ENCODE measurements at places on chromosomes 1 and 21.

GRCh38 chr1:117753652-117754051 is 147.8 kb downstream of the TENT5C start:
- no peak for DNase-seq

- peak; percentile 44 for DNase-seq
Observed at GRCh38 chr1:165717918-165718515, 19.7 kb upstream of the ALDH9A1 start.

DNA sequence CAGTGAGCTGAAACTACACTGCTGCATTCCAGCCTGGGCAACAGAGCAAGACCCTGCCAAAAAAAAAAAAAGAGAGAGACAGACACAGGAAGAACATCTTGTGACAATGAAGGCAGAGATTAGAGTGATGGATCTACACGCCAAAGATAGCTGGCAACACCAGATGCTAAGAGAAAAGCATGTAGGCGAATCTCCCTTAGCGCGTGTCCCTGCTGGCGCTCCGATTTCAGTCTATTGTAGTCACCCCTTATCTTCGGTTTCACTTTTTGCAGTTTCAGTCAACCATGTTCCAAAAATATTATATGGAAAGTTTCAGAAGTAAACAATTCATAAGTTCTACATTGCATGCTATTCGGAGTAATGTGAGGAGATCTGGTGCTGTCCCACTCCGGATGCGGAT is 11.6 kb upstream of the BRDT start:
- no peak for DNase-seq

DNA sequence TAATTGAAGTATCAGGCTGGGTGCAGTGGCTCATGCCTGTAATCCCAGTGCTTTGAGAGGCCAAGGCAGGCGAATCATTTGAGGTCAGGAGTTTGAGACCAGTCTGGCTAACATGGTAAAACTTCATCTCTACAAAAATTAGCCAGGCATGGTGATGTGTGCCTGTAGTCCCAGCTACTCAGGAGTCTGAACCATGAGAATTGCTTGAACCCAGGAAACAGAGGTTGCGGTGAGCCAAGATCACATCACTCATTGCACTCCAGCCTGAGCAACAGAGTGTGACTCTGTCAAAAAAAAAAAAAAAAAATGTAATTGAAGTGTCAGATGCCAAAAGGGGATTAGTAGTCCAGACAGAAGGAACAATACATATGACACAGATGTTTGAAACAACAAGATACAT is 56.7 kb downstream of the SLC44A5 start:
- no peak for DNase-seq

GRCh38 chr1:55987491-55988249 is 591.7 kb downstream of the PLPP3 start:
- DNase-seq, result no peak

Data from activated CD4-positive, alpha-beta T cell treated with anti-CD3 and anti-CD28 coated beads, Interleukin-2, Interleukin-4, amounts not matched to agents 100 ng/mL and 50 ng/mL, durations not matched to agents 16 hours and 8 hours (primary cell).